ENCODE measurements at places on chromosomes 6 and 20. TPM values are rescaled to one million over a fixed set of nuclear protein-coding genes. Genes with fewer than 3 reads are reported as not detected.

Gene ZNF512B
- polyA plus RNA-seq, result 35.0 TPM

DNA sequence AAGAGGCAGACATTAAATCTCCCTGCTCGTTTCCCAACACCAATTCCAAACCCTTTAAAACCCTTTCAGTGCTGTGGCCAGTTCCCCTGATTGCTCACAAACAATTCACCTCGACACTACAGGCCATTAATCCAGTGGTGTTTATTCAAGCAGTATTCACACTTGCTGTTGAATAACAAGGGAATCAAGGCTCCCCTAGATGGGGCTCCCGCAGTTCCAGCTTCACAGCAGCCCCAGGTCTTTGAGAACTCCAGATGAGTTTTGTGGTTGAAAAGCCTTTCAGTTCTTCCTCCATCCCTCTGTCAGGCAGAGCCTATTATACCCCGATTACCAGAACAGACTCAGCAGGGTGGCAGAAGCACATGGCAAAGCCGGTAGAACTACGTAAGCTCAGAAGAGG lies 36.2 kb downstream of the JAG1 start:
- DNase-seq, result no peak

Gene EYA4
- 10.2 TPM for polyA plus RNA-seq

DNA sequence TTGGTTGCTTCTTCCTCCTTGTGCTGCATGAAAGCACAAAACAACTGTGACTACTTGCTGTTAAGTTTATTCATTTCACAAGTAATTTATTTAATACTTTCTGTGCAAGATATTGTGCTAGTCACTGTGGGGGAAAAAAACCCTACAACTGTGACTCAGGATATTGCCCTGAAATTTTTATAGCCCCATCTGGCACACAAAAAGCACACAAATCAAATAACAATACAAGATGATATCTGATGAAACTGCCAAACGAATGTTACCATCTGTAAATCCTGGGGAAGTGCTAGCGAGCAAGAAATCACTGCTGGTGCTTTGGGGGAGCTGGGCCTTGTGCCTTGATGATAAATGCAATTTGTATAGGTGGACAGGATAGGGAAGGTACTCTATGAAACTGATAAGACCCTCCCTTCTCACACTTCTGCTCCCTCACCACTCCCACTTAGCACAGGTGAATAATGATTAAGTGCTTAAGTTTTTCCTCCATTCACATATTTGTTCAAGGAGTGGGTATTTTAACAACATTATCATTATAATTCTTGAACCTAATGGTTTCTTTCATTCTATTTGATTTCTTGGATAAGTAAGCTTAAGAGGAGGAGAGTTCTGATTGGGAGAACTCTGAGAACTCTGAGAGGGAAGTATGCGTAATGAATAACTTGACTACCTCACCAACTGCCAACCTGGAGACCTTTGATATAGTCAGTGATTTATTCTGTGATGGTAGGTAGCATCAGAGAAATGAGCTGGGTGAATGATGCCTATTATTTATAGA lies 115.3 kb downstream of the RTN4IP1 start:
- no peak for DNase-seq

- no peak for DNase-seq
Observed at GRCh38 chr6:154615483-154616025, 105.1 kb upstream of the CNKSR3 start.

- peak; percentile 17 for DNase-seq
Observed at GRCh38 chr6:43954311-43955131, 172.7 kb downstream of the MRPL14 start.

GRCh38 chr6:130326496-130326895 lies 39.3 kb upstream of the TMEM200A start:
- no peak for DNase-seq

DNA sequence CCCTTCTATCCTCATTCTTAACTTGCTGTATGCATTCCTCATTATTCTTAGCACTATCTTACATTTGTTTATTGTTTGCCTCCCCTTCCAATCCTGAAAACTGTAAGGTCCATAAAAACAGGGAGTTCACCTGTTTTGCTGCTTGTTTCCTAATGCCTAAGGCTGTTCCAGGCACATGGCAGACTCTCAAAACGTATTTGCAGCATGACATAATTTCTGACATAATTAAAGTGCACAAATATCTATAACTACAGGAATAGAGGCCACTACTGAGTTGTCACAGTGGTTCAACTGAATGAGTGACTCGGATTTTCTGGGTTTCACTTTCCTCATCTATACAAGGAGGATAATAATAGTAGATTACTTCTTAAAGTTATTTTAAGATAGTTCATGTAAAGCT lies 83.0 kb downstream of the HFE start:
- DNase-seq, result no peak

Gene CST2
- polyA plus RNA-seq, result not detected

DNA sequence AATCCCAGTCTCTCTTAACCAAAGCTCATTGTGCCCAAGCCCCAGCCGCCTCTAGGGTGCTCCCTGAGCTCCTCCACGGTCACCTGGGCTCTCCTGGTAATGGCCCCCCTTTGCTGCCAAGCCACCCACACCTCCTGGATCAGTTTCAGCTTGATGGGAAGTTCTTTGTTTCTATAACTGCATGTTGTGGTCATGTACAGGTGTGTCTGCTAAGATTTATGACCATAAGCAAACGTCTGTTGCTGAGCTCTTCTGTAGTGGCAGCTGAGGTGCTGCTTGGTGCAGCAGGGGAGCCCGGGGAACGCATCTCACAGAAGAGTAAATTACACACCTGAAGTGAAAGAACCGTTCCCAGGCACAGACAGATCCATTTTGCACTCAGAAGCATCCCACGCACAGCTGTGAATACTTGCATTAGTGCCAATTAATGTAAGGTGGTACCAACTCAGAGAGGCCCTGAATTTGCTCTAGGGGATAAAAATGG lies 194.6 kb upstream of the ARID1B start:
- no peak for DNase-seq

- no peak for DNase-seq
Observed at GRCh38 chr20:41862476-41862875, 244.3 kb upstream of the CHD6 start.

Gene MCCD1
- polyA plus RNA-seq, result 24.1 TPM

Gene RAB32
- polyA plus RNA-seq, result 29.2 TPM

- DNase-seq, result no peak
Observed at GRCh38 chr20:10466855-10467254, 31.8 kb downstream of the SLX4IP start.

Gene MROH8
- polyA plus RNA-seq, result 8.0 TPM

- DNase-seq, result no peak
Observed at GRCh38 chr20:63966944-63967322, 2.8 kb downstream of the ZNF512B start.

Gene ANGPT4
- polyA plus RNA-seq, result 0.46 TPM

Gene TRIM40
- polyA plus RNA-seq, result 0.10 TPM

DNA sequence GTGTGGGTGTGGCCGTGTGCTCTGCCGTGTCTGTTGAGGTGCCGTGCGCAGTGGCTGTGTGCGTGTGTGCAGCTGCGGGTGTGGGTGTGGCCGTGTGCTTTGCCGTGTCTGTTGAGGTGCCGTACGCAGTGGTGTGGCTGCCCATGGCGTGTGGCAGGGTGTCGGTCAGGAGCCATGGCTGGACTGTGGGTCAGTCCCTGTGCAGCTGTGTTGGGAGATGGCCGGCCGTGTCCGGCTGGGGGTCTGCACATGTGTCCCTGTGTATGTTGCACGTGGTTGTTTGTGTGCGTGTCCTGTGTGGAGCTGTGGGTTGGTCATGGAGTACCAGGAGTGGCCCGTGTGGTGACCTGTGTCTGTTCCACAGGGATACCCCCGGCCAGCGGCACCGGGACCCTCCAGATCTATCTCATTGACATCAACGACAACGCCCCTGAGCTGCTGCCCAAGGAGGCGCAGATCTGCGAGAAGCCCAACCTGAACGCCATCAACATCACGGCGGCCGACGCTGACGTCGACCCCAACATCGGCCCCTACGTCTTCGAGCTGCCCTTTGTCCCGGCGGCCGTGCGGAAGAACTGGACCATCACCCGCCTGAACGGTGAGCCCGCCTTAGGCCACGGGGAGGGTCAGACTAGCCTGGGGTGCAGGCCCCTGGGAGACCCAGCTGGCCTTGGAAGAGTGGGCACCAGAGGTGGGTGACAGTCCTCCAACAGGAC lies 137.7 kb downstream of the TAF4 start:
- no peak for DNase-seq

- no peak for DNase-seq
Observed at GRCh38 chr6:133609415-133610226, 279.3 kb upstream of the TCF21 start.

- DNase-seq, result no peak
Observed at GRCh38 chr20:42914302-42914701, 275.4 kb downstream of the PTPRT start.

GRCh38 chr6:76817429-76817828 lies 645.9 kb downstream of the HTR1B start:
- no peak for DNase-seq

Gene GJA10
- polyA plus RNA-seq, result not detected

- no peak for DNase-seq
Observed at GRCh38 chr20:16100111-16100510, 473.1 kb downstream of the KIF16B start.

Gene EYS
- polyA plus RNA-seq, result 0.50 TPM

GRCh38 chr6:147759093-147759492 lies 250.6 kb downstream of the SAMD5 start:
- no peak for DNase-seq

Gene LY6G6D
- not detected for polyA plus RNA-seq

Gene FOXS1
- 7.6 TPM for polyA plus RNA-seq

GRCh38 chr6:6635869-6636268 lies 47.3 kb downstream of the LY86 start:
- no peak for DNase-seq

Gene PROKR2
- polyA plus RNA-seq, result not detected

DNA sequence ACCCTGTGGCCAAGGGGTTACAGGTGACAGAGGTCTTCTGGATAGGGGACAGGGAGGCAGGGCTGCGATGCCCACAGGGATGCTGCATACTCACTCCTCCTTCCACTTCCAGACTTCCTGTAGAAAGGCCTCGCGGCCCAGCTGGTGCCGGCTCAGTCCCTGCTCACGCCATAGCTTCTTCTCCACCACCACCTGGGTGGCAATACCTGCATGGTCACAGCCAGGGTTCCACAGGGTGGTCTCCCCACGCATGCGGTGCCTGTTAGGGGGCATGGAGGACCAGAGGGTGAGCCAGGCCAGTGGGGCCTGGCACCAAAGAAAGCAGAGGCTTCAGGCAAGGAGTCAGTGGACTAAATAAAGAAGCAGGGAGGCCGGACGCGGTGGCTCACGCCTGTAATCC lies 8.3 kb upstream of the VWA7 start:
- no peak for DNase-seq

Gene HSPA1L
- polyA plus RNA-seq, result 3.7 TPM

DNA sequence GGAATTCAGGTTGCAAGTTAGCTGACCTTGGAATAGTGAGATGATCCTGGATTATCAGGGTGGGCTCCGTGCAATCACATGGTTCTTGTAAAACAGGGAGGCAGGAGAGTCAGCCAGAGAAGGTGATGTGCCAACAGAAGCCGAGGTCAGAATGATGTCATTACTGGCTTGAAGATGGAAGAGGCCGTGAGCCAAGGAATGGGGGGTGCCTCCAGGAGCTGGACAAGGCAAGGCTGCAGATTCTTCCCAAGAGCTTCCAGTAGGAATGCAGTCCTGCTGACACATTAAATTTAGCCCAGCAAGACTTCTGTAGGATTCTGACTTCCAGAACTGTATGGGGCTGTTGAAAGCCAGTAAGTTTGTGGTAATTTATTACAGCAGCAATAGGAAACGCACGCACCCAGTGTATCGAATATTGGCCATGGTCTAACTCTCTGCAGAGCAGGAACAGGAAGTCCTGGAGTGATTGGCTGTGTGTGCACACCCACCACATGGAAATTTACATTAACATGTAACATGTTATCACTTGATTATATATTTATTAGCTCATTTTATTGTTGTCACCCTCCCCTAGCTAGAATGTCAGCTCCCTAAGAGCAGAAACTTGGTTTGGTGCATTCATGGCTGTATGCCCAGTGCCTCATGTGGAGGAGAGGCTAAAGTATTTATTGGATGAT lies 19.1 kb downstream of the SLC24A3 start:
- DNase-seq, result no peak

DNA sequence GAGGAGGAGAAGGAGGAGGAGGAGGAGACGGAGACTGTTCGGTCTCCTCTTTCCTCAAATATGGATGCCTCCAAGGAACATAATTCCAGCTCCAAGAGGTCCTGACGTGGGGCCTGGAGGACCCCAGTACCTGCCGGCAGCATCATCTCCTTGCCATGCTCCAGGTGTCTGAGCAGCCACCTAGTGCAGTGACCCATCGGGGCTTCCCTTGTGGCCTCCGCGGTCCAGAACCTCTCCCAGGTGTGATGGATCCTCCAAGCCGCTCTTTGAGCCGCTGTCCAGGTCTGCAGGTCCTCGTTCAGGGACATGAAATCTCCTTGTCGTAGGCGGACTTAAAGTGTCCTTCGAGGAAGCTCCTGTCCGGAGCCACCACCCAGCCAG lies 35.8 kb upstream of the HLA-C start:
- no peak for DNase-seq

- no peak for DNase-seq
Observed at GRCh38 chr20:3693376-3693775, 11.6 kb upstream of the ADAM33 start.

DNA sequence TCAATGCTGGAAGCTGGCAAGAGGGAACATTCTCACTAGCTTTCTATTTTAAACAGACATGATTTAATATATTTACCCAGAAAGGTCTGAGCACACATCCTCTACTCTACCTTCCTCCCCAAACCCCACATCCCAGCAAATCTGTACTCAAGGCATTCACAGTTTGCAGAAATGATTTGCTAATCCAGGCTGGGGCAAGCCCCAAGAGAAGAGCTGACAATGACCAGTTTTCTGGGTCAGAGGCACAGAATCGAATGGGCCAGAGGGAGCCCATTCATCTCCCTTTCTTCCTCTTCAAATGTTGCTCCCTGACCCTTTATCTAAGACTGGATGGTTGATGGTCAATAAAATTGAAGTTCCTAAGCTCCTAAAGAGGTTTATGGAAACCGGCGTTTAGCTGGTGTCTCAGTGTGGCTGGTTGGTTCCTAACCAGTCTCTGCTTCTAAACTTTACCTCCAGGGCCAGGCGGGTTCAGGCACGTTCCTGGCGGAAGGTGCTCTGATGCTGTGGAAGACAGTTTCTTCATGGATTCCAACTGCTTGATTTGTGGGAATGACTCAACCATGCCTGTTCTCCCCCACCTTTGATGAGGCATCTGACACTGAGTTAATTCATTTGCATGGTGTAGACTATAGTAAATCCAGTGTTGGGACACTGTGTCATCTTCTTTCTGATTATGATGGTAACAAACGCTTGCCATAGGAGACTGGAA lies 96.4 kb upstream of the IYD start:
- DNase-seq, result no peak

- DNase-seq, result no peak
Observed at GRCh38 chr6:107323133-107323785, 136.1 kb downstream of the PDSS2 start.

DNA sequence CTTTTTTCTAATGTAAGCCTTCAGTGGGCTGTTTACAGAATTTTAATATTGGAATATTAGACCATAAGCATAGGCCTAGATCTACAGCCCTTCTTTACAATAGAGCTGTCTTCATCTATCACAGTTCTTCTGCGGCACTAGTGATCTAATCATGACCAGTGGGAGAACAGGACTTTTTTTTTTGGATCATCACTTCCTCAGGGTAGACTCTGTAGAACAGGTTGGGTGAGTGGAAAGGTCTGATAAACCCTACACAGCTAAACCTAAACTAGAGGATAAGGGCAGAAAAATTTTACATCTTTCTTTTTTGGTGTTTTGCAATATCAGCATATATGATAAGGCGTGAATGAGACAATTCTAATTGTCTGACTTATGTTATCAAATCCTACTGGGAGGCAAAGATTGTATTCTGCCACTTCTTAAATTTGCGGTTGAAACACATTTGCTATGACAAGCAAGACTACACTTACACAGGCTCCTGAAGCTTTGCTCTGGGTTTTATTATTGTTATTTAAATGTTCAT lies 52.2 kb downstream of the GOPC start:
- DNase-seq, result no peak

Measured in renal pelvis (tissue), 12 donors.